Sciatic nerve (tissue), 2 donors: ENCODE measurements at places on chromosomes 2 and 18.

DNA sequence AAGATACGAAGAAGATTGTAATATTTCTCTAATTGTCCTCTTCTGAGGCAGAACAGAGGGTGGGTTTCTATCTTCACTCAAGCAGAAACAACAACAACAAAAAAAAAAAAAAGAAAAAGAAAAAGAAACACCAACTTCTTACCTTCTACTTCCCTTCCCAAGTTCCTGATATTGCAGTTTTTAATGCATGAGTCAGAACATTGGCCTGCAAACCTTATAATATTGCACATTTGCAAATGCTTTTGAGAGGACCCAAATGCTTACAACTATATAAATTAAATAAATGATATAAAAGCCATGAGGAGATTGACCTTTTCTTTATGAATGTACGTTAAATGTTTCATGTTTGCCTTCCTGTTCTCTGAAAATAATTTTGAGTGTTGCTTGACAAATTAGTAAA is 37.3 kb downstream of the PAX3 start:
- DNase-seq = no peak

- no peak for DNase-seq
Measured at GRCh38 chr2:200423541-200423940, 86.3 kb downstream of the KCTD18 start.

- no peak for DNase-seq
Measured at GRCh38 chr2:182186132-182186735, 200.6 kb downstream of the PPP1R1C start.

DNA sequence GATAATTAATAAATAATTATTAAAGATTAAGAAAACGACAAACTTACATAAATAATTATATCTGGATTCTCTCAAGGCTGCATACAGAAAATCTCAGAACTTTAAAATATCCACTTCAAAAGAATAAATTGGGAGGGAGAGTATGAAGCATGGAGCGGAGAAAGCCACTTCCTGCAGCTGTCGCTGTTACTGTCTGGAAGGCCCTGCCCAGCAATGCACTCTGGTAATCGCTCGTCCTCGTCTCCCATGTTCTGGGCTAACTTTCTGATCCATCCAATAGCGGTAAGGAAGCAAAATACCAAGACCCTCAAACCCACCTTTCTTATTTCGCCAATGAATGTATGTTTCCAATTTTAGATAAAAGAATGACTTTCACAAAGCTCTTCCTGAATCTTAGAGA is 26.7 kb downstream of the CYRIA start:
- no peak for DNase-seq

GRCh38 chr2:176092270-176093144 is at the start of gene HOXD13:
TSS of gene HOXD13 (plus strand) at chr2:176092721. CDS start at chr2:176092891, 170 bp downstream.
- DNase-seq = no peak
